ENCODE measurements at places on chromosomes 3 and 15. TPM values are rescaled to one million over a fixed set of nuclear protein-coding genes. Genes with fewer than 3 reads are reported as not detected.
A peak's percentile ranks its signal among the peaks of the same experiment; 100 is the strongest.

COLQ gene
- total RNA-seq = 0.07 TPM

PIF1 gene
- total RNA-seq = 16.0 TPM

DGKG gene
- not detected for total RNA-seq

GOLGA6A gene
- total RNA-seq = not detected

NANOGP8 gene
- not detected for total RNA-seq

ATP13A5 gene
- total RNA-seq = not detected

BUB1B gene
- 45.9 TPM for total RNA-seq

ALS2CL gene
- 32.3 TPM for total RNA-seq

CHL1 gene
- total RNA-seq = not detected

ATP10A gene
- not detected for total RNA-seq

NCKIPSD gene
- total RNA-seq = 20.9 TPM

CAMKV gene
- not detected for total RNA-seq

PRR20G gene
- total RNA-seq = not detected

SLC9C1 gene
- total RNA-seq = not detected

TP63 gene
- 154 TPM for total RNA-seq

GOLGA6L4 gene
- total RNA-seq = 0.46 TPM

CNOT10 gene
- total RNA-seq = 23.8 TPM

LRRC31 gene
- not detected for total RNA-seq

C3orf80 gene
- total RNA-seq = not detected

CYP8B1 gene
- total RNA-seq = not detected

TM6SF1 gene
- not detected for total RNA-seq

GRCh38 chr15:40918146-40918798 lies 10.9 kb upstream of the DLL4 start:
- no peak for DNase-seq

GRCh38 chr15:79090487-79091203 lies at the start of gene RASGRF1:
RASGRF1 (minus strand) TSS chr15:79090780; CDS start chr15:79090498, 282 bp downstream.
- peak; percentile 14 for DNase-seq

- peak; percentile 99 for DNase-seq
These were observed 5.6 kb upstream of the MFGE8 start for GRCh38 chr15:88918738-88919137.

GRCh38 chr3:143100451-143100850 lies 19.1 kb upstream of the CHST2 start:
- DNase-seq = no peak

DNA sequence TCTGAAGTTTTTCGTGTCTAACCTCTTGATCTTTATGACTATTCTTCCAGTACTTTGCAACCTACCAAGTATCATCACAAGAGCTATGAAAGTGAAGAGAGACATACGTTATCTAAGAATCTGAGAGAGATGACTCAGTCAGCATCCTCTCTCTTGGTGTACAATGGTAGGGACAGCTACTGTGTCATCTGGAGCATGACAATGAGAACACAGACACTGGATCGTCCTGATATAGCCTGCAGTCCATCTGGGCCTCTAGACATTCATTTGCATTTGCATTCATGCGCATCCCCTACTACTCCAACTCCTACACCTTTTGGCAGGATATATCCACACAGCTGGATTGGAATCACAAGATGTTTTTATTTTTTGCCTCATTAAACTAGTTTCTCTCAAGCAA lies 115.2 kb downstream of the PEX5L start:
- DNase-seq = no peak

GRCh38 chr3:103730744-103731143 lies 1295.9 kb downstream of the ZPLD1 start:
- DNase-seq = no peak

- DNase-seq = no peak
These were observed 56.2 kb downstream of the AAGAB start for GRCh38 chr15:67198157-67198754.

GRCh38 chr3:11774296-11774877 lies 72.3 kb downstream of the TAMM41 start:
- DNase-seq = no peak

GRCh38 chr15:74158855-74159650 lies 14.5 kb upstream of the ISLR start:
- DNase-seq = no peak

DNA sequence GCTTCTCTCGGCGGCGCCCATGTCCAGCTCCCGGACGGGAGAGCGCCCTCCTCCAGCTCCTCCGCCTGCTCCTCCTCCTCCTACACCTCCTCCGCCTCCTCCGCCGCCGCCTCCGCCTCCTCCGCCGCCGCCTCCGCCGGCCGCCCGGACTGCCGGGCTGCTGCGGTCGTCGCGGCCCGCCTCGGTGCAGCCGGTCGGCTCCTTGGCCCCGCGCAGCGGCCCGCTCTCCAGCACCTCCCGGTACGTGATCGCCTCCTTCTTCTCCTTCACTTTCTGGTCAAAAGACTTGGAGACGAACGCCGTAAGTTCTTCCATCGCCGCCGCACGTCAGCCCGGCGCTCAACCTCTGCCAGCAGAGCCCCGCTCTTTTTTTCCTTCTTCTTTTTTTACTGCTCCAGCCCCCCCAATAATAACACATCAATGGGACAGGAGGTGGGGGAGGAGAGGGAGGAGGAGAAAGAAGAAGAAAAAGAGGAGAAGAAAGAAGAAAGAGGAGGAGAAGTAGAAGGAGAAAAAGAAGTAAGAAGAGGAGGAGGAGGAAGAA lies 438 bp downstream of the SHOX2 start:
- no peak for DNase-seq

- no peak for DNase-seq
These were observed 336.4 kb upstream of the CTNNB1 start for GRCh38 chr3:40862946-40863345.

DNA sequence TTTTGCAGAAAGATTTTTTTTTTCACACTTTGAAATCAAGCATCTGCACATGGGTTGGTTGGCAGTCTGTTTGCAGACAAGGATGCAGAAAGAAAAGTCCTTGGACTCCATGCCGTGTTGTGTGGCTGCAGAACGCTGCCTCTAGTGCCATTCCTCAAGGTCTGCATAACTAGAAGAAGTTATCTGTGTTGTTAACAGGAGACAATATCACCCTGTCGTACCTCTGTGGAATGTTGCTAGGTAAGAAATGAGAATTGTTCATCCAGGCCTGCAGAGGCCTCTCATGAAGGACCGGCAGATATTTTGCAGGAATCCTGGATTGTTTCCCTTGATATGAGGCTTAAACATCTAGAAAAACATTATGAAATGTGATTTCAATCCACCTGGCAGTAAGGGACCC lies 58.5 kb upstream of the PPARG start:
- no peak for DNase-seq

GRCh38 chr3:98343647-98344507 lies 9.8 kb upstream of the OR5K4 start:
- peak; percentile 55 for DNase-seq

- DNase-seq = no peak
These were observed 68.8 kb upstream of the TJP1 start for GRCh38 chr15:29891096-29891457.

DNA sequence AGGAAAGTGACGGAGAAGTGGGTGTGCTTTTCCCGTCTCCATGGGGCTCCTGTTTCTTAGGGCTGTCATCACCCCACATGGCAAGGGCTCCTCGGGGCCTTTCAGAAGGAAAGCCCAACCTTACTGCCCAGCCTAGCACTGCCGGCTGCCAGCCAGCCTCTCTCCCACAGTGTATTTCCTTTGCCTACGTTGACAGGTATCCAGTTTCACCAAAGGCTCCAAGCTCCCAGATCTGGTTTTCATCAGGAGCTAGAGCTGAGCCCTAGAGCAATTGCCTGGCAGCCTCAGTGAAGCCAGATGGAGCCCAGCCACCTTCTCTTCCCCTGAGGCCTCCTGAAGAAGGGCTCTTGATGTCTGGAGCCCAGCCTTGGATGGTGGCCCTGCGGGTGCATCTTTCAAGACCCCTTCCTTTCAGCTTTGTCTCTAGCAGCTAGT lies 20.2 kb downstream of the CRABP1 start:
- DNase-seq = no peak

DNA sequence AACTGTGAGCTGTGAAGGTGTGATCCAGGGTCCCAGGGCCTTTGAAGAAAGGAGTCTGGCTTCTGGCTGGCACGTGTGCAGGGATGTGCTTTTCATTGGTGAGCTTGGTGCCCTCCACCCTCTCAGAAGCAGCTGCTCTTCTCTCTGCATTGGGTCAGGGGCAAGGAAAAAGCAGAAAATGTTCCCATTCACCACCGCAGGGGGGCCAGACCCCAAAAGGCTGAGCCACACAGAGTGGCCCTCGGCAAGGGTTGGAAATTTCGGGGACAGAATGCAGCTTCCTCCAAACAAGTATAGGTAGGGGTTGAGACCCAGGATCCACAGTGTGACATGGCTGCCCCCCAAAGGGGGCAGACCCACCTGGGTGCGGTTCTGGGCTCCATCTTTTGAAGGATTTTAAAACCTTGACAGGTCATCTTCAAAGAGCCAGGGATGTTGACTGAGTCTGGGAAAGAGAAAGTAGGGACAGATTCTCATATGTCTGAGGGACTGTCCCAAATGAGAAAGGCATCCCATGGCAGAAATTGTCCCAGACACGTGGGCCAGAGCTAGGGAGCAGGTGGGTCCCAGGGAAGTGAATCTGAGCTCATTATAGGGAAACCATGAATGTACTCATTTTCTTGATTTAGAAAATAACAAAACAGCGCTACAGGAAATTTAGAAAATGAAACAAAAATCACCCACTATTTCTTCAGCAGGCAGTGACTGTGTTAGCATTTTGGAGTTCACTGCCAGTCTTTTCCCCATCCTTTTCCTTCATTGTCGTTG lies 2.7 kb downstream of the CSK start:
- no peak for DNase-seq

DNA sequence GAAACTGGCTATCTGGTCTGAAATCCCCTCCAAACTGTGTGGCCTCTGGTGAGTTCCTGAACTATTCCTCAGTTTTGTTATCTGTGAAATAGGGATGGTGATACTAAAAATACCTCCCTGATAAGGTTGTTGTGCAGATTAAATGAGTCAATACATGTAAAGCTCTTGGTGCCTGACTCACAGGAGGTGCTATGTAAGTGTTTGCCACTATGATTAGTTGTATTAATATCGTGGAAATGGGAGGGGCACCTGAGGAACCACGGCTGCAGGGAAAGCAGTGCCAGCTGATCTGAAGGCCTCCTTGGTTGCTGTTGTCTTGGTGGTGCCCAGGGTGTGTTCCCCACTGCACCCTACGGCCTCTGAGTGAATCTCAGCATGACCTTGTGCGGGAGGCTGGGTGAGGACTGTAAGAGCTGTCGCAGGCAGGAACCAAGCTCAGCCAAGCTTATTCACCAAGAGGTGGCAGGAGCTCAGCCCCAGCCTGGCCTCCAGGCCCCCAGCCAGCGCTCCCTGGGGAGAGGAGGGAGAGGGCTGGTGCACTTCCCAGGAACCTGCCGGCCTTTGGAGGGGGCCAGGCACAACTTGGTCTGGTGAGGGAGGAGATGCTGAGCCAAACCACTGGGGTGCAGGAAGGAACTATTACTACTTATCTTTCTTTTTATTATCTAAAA lies 44.8 kb upstream of the CCDC174 start:
- no peak for DNase-seq

DNA sequence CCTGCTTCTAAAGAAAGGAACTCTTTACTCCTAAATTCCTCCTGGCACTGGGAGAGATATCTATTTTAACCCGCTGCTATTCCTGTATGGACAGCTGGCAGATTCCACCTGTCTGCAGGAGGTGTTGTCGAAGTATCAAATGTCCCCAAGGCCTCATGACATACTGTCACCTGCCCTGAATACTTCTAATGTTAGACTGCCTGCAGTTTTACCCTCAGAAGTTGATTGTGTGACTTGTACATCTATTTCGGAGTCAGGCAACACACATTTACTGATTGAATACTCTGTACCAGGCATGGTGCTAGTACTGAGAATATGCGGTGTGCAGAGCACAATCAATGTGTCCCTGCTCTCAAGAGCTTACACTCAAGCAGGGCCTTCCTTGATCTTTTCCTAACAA lies 38.6 kb downstream of the PDZRN3 start:
- no peak for DNase-seq

- DNase-seq = no peak
These were observed 826.8 kb upstream of the NR2F2 start for GRCh38 chr15:95503640-95504225.

GRCh38 chr3:55090291-55090690 lies 162.4 kb upstream of the LRTM1 start:
- DNase-seq = no peak

GRCh38 chr3:109643590-109643989 lies 306.2 kb upstream of the DPPA4 start:
- DNase-seq = no peak

DNA sequence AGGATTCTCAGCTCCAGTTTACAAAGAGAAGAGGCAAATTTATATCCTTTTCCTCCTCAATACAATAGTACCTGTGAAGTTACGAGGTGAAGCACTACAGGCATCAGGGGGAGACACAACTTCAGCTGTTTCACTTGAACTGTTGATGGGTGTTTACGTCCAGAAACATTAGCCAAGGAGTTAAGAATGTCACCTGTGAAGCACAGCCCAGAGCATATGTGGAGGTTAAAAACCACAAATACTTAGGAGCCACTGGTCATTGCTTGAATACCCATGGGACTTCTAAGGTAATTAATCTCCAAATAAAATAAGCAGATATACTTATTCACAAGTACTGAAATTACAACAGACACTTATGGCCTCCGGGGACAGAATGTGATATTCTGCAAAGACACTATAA lies 246.5 kb downstream of the ULK4 start:
- no peak for DNase-seq

- no peak for DNase-seq
These were observed 722 bp upstream of the POGLUT1 start for GRCh38 chr3:119468041-119468440.

GRCh38 chr3:160099834-160100233 lies 111.2 kb downstream of the IL12A start:
- no peak for DNase-seq

DNA sequence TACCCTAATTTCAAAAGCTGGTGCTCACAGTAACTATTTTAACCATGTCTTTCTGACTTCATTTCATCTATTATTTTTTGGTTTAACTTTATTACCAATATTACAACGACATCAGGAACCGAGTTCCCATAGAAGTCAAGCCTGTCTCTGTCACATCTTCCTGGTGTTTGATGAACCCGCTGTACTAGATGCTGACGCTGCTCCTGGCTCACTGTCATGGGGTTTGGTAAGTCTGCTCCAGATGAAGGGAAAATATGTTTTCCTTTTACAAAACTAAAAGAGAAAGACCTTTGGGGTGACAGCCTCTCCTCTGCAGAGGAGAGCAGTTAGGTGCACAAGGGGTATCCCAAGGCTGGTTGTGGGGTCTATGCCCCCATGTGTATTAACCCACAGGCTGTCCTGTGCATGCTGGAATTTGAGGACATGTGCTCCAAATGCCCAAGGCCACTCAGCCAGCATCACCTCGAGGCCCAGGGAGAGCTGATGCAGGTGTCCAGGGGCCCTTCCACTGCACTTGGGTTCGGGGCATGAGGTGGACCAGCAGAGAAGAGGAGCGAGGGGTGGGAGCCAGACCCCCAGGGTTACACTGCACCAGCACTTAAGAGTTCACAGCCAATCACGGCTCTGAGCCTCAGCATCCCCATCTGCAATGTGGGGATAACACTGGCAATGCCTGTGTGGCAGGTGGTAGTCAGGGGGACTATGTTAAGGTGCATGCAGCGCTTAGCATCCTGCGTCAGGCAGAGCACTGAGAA lies 62.2 kb downstream of the ATP10A start:
- DNase-seq = no peak

Data from foreskin keratinocyte (primary cell).